ENCODE measurements at places on chromosomes 13 and 19.

DNA sequence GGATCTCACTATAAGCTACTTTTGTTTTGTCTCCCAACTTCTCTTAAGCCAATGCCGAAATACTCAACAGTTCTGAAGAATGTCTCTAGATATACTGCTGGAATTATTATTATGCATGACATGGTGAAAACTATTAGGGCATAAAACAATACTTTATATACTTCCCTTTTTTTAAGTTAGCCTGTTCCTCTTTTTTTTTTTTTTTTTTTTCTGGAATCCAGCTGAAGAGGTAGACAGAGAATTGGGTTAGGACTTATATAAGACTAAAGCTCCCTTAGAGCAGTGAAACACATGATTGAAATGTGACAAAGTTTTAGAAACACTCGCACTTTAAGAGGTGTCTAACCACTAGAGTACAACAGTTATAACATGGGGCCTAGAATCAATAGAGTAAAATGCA is 850.9 kb upstream of the PCDH9 start:
- DNase-seq: no peak

- no peak for DNase-seq
These were observed 7.3 kb downstream of the SIRT6 start for GRCh38 chr19:4174895-4175668.

GRCh38 chr19:37914908-37915307 is 7.9 kb downstream of the SIPA1L3 start:
- DNase-seq: no peak

GRCh38 chr13:53694814-53695532 is 666.4 kb downstream of the OLFM4 start:
- no peak for DNase-seq

GRCh38 chr19:2977746-2978138 is 378 bp downstream of the TLE6 start:
- DNase-seq: no peak

- no peak for DNase-seq
These were observed 1268.2 kb downstream of the SLITRK1 start for GRCh38 chr13:82614086-82614485.

DNA sequence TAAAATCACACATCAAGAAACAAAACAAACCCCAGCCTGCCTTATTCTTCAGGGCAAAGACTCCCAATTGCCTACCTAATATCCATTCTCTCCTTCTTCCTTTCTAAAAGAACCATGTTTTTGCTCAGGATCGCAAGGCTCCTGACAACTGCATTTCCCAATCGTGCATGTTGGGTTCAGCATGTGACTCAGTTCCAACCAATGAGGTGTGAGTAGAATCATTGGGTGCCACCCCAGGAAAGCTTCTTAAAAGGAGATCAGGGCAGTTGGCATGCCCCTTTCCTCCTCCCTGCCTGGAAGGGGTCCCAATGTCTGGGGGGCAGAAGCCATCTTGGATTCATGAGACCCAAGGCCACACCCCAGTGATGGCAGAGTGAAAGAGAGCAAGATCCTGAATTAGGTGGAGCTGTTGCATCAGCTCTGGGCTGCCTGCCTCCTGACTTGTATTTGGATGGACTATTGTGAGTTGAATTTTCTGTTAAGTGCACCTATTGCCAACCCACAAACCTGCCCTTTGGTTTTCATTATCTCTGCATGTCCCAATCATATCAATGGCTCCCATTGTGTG is 26.0 kb upstream of the UBAC2 start:
- no peak for DNase-seq

- DNase-seq: no peak
These were observed 14.9 kb downstream of the ADAMTS10 start for GRCh38 chr19:8595651-8596050.

DNA sequence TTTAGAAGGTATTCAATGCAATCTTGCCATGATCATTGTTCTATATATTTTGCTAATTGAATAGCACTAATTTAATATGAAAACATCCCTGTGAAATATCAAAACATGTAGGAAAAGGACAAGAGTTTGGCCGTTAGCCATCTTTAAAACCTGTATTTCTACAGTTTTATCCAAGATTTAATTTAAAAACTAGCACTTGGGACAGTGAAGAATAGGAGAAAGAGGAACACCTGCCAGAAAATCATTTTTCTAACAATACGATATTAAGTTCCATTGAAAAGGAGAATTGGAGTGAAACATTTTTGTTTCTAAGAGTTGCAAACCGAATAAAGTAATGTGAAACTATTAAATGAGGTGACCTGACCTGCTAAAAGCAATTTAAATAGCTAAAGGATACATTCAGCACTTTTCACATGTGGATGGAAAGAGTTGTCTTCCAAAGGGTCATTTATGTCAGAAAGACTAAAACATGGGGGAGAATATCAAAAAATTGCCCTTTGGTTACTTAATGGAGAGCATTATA is 1673.6 kb upstream of the MIR17HG start:
- no peak for DNase-seq

- no peak for DNase-seq
These were observed 1628.2 kb upstream of the SLC10A2 start for GRCh38 chr13:104694397-104694796.

- no peak for DNase-seq
These were observed 533 bp downstream of the LRCH1 start for GRCh38 chr13:46553521-46553885.

Measured in T-helper 22 cell (primary cell).